ENCODE measurements at places on chromosomes 6 and 20. TPM values are rescaled to one million over a fixed set of nuclear protein-coding genes. Genes with fewer than 3 reads are reported as not detected.
A peak's percentile ranks its signal among the peaks of the same experiment; 100 is the strongest.

The ADGRF5 gene
- total RNA-seq: not detected

The CLIC1 gene
- total RNA-seq: 348 TPM

GRCh38 chr6:42551217-42551616 lies 12.6 kb upstream of the UBR2 start:
- H3K4me3 ChIP-seq: no peak overlapping the region
- peaks cover 12% of the 10 kb centered on the region for H3K4me1 ChIP-seq

- H3K27ac ChIP-seq: no peak overlapping the region
- no peaks in the 10 kb centered on the region for H3K27me3 ChIP-seq
- no peak overlapping the region for H3K4me3 ChIP-seq
- H3K4me1 ChIP-seq: no peaks in the 10 kb centered on the region
These were observed 273.4 kb downstream of the KIF16B start for GRCh38 chr20:16299897-16300296.

The LRFN2 gene
- total RNA-seq: 3.6 TPM

The C6orf15 gene
- not detected for total RNA-seq

DNA sequence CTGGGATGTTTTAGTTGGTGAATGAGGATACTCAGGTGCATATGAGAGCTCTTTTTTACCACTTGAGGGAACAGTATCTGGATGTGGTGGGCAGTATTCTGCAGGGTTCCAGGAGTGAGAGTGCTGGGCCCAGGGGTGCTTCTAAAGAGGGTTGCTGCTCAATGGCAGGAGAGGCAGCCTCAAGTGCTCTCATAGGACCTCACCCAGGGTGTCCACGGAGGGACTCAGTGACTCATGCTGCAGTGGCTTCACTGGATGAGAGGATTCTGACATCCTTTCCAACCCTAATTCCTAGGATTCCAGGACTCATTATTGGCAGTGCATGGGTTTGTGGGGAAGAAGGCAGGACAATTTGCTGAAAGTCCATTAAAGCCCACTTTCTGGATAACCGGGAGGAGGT lies 176.6 kb upstream of the FERMT1 start:
- no peak for DNase-seq
- no peak overlapping the region for H3K4me3 ChIP-seq
- H3K27me3 ChIP-seq: no peaks in the 10 kb centered on the region
- H3K27ac ChIP-seq: no peak overlapping the region
- H3K36me3 ChIP-seq: no peaks in the 10 kb centered on the region

DNA sequence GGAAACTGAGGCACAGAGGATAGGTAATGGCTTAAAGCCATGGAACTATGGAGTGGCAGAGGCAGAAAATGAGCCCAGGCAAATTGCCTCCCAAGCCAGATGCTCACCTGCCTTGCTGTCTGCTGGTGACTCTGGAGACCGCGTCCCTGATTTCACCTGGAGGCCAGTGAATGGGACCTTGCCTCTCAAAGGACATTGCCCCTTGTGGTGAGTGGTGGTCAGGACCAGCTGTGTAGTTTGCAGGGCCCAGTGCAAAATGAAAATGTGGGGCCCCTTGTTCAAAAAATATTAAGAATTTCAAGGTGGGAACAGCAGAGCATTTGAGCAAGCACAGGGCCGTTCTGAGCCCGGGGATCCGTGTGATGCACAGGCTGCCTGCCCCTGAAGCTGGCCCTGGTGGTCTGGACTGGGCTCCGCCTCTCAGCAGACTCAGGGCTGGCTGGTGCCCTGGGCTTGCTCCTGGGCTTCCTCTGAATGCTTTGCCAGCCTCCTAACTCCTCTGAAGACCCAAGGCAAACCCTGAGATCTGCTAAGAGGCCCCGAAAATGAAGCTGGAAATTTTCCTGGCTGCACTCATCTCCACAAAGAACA lies 19.8 kb upstream of the KCNG1 start:
- no peaks in the 10 kb centered on the region for H3K4me1 ChIP-seq

GRCh38 chr20:24095756-24096155 lies 107.2 kb upstream of the GGTLC1 start:
- no peaks in the 10 kb centered on the region for H3K27me3 ChIP-seq
- H3K4me1 ChIP-seq: peaks cover 5% of the 10 kb centered on the region
- no peaks in the 10 kb centered on the region for H3K36me3 ChIP-seq
- DNase-seq: no peak
- no peak overlapping the region for H3K27ac ChIP-seq

GRCh38 chr20:2108987-2109386 lies 7.4 kb downstream of the STK35 start:
- no peak overlapping the region for H3K4me3 ChIP-seq
- peaks cover 39% of the 10 kb centered on the region for H3K4me1 ChIP-seq
- peaks cover 8% of the 10 kb centered on the region for H3K36me3 ChIP-seq
- no peak for DNase-seq
- no peaks in the 10 kb centered on the region for H3K27me3 ChIP-seq

DNA sequence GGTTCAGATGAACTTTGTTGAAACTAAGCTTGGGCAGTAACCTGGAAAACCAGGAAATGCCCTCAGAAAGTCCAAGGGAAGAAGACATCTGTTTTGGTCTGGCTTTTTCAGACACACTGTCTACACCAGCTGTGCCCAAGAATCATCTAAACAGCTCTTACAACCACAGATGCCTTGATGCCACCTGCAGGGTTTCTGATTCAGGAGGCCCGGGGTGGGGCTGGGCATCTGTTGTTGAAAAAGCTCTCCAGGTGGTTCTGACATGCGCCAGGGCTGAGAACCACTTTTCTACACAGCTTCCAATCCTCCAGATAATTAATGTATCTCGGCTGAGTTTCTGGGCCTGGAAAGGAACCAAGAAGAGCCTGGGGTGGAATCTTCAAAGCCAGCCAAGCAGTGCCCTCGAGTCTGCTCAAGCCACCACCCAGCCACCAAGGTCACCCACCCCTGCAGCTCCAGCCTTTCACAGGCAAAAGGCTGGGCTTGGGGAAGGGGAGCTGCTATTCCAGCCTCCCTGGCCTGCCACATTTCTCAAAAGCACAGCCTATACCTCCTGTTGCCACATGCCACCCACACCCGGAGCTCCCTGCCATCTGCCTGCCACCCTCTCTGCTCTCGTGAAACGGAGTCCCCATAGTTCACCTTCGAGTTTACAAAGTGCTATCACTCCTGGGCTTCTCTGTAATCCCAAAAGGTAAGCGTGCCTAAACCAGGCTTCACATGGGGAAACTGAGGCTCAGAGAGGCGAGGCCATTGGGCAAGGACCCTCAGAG lies 9.4 kb downstream of the MDGA1 start:
- H3K4me1 ChIP-seq: peaks cover 5% of the 10 kb centered on the region
- H3K27me3 ChIP-seq: no peaks in the 10 kb centered on the region

The SPTLC3 gene
- total RNA-seq: 1.5 TPM

DNA sequence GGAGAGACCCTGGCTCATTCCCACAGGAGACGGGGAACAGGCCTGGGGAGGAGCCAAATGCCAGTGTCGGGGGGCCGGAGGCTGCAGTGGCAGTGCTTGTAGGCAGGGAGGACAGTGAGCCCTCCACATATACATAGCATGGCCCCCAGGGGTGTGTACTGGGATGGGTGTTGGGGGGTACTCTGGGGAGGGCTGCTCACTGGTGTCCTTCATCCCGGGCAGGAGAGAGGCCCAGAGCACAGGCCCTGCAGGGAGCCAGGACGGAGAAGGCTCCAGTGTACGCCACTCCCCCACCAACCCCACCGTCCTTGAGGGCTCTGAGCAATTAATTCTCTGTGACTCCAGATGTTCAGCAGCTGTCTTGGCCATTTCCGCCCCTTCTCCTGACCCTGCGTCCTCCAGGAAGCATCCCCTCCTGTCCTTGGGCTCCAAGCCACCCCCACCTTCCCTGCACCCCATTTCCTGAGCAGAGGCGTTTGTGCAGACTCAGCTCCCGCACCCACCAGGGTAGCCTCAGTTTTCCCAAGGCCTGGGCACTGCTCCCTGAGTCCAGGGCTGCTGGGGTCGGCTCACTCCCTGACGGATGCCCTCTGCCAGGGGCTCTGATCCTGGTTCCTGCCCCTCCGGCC lies 3.4 kb upstream of the ABHD16B start:
- H3K4me3 ChIP-seq: no peak overlapping the region
- no peak overlapping the region for H3K27ac ChIP-seq
- H3K27me3 ChIP-seq: peaks cover 6% of the 10 kb centered on the region
- H3K36me3 ChIP-seq: peaks cover 3% of the 10 kb centered on the region
- H3K4me1 ChIP-seq: peaks cover 58% of the 10 kb centered on the region

The SCAF8 gene
- 74.3 TPM for total RNA-seq

GRCh38 chr20:49965781-49966305 lies 16.9 kb upstream of the SNAI1 start:
- H3K4me1 ChIP-seq: no peaks in the 10 kb centered on the region
- H3K4me3 ChIP-seq: no peak overlapping the region
- H3K27me3 ChIP-seq: no peaks in the 10 kb centered on the region
- no peaks in the 10 kb centered on the region for H3K36me3 ChIP-seq
- no peak for DNase-seq

- H3K27ac ChIP-seq: no peak overlapping the region
- DNase-seq: no peak
- H3K4me3 ChIP-seq: no peak overlapping the region
- H3K4me1 ChIP-seq: no peaks in the 10 kb centered on the region
- H3K36me3 ChIP-seq: no peaks in the 10 kb centered on the region
- peaks cover 76% of the 10 kb centered on the region for H3K27me3 ChIP-seq
These were observed 18.9 kb downstream of the TFAP2A start for GRCh38 chr6:10395704-10396546.

The SLC26A8 gene
- total RNA-seq: not detected

- H3K36me3 ChIP-seq: no peaks in the 10 kb centered on the region
- no peak overlapping the region for H3K4me3 ChIP-seq
- no peaks in the 10 kb centered on the region for H3K27me3 ChIP-seq
- no peak for DNase-seq
- H3K4me1 ChIP-seq: no peaks in the 10 kb centered on the region
- no peak overlapping the region for H3K27ac ChIP-seq
These were observed 70.7 kb downstream of the MYB start for GRCh38 chr6:135251498-135252441.

- DNase-seq: no peak
- no peaks in the 10 kb centered on the region for H3K4me1 ChIP-seq
- no peaks in the 10 kb centered on the region for H3K36me3 ChIP-seq
- no peaks in the 10 kb centered on the region for H3K27me3 ChIP-seq
- no peak overlapping the region for H3K27ac ChIP-seq
- H3K4me3 ChIP-seq: no peak overlapping the region
These were observed 107.0 kb upstream of the FOXO3 start for GRCh38 chr6:108453601-108454185.

DNA sequence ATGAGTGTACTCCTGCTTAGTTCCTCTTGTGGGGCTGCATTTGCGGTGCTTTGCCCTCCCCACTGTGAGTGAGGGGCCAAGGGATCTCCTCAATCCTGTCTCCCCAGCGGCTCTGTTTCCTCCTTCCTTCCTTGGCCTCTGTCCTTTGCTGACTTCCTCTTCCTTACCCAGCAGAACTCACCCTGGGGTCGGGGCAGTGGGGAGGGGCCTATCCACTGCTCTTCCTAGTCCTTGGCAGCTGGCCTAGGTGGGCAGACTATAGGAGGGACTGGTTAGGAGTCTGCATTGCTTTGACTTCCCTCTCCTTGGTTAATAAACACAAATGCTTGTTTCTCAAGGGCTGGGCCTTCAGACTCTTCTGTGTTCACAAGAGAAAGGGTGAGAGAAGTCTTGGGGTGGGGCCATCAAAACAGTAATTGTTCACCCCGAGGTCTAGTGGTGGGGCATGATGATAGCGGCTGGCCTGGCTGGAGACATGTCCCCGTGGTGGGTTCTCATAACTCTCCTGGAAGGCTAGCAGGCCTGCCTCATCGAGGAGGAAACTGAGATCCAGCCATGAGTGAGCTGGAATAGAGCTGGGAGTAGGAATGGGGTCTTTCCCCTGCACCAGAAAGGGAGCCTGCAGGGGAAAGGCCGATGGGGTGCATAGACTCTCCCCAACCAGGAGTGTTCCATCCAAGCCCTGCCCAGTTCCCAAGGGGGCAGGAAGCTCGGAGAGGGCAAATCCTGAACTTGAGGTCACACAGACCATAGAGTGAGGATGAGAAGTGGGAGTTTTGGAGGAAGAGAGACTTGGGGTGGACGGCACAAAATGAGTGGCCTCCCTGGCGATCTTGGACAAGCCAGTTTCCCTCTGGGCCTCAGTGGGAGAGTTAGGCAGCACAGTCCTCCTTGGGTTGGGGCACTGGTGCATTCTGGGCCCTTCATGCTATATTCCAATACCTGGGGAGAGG lies 12.7 kb downstream of the FAM110A start:
- H3K27me3 ChIP-seq: no peaks in the 10 kb centered on the region
- peaks cover 57% of the 10 kb centered on the region for H3K4me1 ChIP-seq
- H3K36me3 ChIP-seq: no peaks in the 10 kb centered on the region
- H3K27ac ChIP-seq: peak overlapping the region; percentile 67
- H3K4me3 ChIP-seq: peak overlapping the region; percentile 40

- no peak overlapping the region for H3K4me3 ChIP-seq
- H3K36me3 ChIP-seq: no peaks in the 10 kb centered on the region
- H3K27ac ChIP-seq: no peak overlapping the region
- H3K27me3 ChIP-seq: no peaks in the 10 kb centered on the region
These were observed 312.6 kb upstream of the RSPO3 start for GRCh38 chr6:126805861-126806260.

- H3K27me3 ChIP-seq: no peaks in the 10 kb centered on the region
- peaks cover 30% of the 10 kb centered on the region for H3K4me1 ChIP-seq
- peak overlapping the region; percentile 14 for H3K27ac ChIP-seq
These were observed 336 bp upstream of the LY6G5C start for GRCh38 chr6:31681135-31681671.

The TRIM26 gene
- total RNA-seq: 73.7 TPM

GRCh38 chr6:158591134-158591809 lies 31.4 kb downstream of the TMEM181 start:
- peaks cover 77% of the 10 kb centered on the region for H3K36me3 ChIP-seq
- H3K27ac ChIP-seq: no peak overlapping the region
- no peaks in the 10 kb centered on the region for H3K4me1 ChIP-seq

DNA sequence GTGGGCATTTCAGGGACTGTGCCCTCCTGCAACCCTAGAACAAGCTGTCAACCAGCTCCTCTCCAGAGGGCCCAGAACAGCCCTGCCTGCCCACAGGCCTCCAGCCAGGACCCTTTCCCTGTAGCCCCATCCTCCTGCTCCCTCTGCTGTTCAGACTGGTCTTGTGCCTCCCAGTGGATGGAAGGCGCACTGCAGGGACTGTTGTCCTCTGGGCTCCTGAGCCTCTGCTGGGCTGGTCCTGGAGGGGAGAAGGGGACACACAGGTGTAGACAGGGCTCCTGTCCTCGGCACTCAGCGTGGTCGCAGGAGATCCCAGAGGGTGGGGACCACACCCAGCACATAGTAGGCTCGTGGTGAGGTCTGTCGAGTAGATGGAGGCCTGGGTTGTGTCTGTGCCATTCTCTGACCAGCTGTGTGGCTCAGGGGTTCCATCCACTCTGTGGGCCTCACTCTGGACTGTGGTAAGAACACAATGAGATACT lies 11.5 kb downstream of the ITPR3 start:
- H3K4me3 ChIP-seq: no peak overlapping the region
- peaks cover 30% of the 10 kb centered on the region for H3K4me1 ChIP-seq
- H3K36me3 ChIP-seq: no peaks in the 10 kb centered on the region
- peak; percentile 59 for DNase-seq
- no peaks in the 10 kb centered on the region for H3K27me3 ChIP-seq

The AK9 gene
- 19.2 TPM for total RNA-seq

- DNase-seq: no peak
- no peak overlapping the region for H3K27ac ChIP-seq
- no peaks in the 10 kb centered on the region for H3K36me3 ChIP-seq
- peaks cover 16% of the 10 kb centered on the region for H3K4me1 ChIP-seq
- H3K27me3 ChIP-seq: no peaks in the 10 kb centered on the region
These were observed 8.8 kb upstream of the C20orf144 start for GRCh38 chr20:33653218-33653899.

GRCh38 chr6:28251661-28252008 lies 434 bp downstream of the ZKSCAN4 start:
- DNase-seq: peak; percentile 24
- peaks cover 21% of the 10 kb centered on the region for H3K36me3 ChIP-seq
- peak overlapping the region; percentile 81 for H3K4me3 ChIP-seq
- H3K27ac ChIP-seq: peak overlapping the region; percentile 39

The MEP1A gene
- not detected for total RNA-seq
